ENCODE measurements at places on chromosomes 3 and 15.

- no peak for DNase-seq
Observed at GRCh38 chr3:55591888-55592287, 104.8 kb upstream of the WNT5A start.

- DNase-seq = no peak
Observed at GRCh38 chr15:92109191-92109873, 255.8 kb downstream of the SLCO3A1 start.

DNA sequence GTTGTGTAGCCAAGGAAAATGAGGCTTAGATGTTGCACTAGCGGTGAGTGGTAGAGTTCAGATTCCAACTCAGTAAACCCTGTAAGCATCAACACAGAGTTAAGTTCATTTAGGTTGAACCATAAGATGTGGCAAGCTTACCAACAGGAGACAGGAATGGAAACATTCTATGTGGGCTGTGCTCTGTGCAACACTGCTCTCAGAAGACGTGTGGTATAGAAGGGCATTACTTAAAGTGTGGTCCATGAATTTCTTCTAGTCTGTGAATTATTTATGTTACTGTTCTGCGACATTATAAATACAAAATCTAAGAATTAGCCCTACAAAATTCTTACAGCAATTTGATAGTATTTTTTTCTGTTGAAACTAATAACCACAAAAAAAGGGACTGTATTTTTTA, 213.3 kb downstream of the GRM7 start:
- DNase-seq = no peak

DNA sequence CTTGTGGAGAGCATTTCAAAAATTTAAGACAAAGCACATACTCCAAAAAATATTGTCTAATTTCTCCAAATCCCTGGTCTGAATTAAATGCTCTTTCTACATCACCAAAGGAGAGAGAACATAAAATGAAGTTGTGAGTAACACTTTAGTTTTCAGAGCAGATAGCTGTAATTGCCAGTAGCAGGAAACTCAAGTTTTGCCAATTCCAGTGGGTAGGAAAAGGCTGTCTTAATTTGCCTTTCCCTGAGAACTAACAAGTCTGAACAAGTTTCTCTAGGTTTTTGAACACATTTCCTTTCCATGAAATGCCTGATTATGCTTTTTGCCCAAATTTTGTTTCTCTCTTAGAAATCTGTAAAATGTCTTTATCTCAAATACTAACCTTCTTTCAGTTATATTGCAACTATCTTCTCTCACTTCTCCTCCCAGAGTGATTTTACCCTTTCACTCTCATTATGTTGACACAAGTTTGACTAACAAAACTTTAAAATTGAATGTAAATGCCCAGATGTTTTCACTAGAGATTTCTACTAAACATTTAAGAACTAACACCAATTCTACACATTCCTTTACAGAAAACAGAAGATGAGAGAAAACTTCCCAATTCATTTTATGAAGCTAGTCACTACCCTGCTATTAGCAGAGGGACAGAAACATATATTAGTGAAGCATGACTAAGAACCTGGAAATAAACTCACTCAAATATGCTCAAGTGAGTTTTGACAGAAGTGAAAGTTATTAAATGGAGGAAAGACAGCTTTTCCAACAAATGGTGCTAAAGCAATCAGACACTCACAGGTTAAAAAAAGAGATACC, 38.4 kb downstream of the RFX7 start:
- DNase-seq = no peak

DNA sequence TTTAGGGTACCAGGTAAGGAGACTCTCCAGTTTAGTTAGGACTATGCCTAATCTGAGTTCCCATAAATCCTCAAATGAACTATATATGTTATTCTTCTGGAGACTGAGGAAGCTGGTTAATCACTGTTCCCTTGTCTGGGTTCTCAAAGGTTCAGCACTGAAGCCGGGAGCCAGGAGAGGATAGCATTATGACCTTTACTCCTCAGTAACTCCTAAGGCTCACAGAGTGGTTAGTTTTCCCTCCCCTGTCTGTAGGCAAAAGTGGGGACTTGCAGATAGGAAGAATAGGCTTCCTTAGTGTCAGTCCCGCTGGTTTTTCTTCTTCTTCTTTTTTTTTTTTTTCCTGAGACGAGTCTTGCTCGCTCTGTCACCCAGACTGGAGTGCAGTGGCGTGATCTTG, 50.4 kb downstream of the CRTC3 start:
- no peak for DNase-seq

- no peak for DNase-seq
Observed at GRCh38 chr3:133413161-133414020, 13.5 kb downstream of the BFSP2 start.

DNA sequence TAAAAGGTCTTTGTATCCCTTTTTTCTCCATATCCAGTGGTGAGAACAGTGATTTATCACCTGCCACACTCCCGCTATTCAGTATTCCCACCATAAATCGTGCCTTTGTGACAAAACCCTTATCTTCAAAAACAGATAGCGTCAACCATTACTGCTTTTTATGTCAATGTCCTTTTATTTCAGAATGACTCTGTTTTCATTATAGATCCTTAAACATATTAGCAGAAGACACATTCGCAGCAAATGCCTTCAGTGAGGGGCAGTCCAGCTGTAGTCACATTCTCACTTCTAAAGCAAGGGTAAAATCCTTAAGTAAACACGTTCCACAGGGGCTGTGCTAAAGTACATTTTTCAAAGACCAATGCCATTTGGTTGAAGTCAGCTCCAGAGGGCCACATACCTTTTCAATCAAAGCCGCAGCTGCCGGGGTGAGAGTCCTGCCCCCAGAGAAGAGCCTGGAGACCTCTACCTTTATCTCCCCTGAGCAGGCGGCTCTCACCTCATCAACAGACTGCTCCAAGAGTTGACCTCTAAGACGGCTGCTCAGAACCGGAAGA, 53.4 kb downstream of the PDZRN3 start:
- no peak for DNase-seq

DNA sequence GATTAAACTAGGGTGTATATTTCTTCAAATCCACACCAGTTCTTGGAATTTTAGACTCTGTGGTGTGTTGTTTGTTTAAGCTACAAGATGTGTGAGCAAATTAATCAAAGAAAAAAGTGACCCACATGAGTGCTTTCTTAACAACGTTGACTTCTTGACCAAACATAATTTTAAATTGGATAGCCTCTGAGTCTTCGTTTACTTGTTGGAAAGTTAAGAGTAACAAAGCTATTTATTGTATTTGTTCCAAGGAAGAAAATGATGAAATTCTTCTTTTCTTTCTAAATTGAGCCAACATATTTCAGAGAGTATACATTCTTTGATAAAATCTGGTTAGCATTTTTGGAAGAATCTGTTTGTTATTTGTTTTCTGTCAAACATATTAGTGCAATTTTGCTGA, 99.9 kb upstream of the IGSF10 start:
- no peak for DNase-seq

GRCh38 chr3:12990306-12990705, 82.9 kb downstream of the IQSEC1 start:
- DNase-seq = no peak

GRCh38 chr15:82663186-82663600, 16.0 kb upstream of the CPEB1 start:
- DNase-seq = no peak

- DNase-seq = no peak
Observed at GRCh38 chr15:78374436-78375393, 34.6 kb downstream of the CRABP1 start.

DNA sequence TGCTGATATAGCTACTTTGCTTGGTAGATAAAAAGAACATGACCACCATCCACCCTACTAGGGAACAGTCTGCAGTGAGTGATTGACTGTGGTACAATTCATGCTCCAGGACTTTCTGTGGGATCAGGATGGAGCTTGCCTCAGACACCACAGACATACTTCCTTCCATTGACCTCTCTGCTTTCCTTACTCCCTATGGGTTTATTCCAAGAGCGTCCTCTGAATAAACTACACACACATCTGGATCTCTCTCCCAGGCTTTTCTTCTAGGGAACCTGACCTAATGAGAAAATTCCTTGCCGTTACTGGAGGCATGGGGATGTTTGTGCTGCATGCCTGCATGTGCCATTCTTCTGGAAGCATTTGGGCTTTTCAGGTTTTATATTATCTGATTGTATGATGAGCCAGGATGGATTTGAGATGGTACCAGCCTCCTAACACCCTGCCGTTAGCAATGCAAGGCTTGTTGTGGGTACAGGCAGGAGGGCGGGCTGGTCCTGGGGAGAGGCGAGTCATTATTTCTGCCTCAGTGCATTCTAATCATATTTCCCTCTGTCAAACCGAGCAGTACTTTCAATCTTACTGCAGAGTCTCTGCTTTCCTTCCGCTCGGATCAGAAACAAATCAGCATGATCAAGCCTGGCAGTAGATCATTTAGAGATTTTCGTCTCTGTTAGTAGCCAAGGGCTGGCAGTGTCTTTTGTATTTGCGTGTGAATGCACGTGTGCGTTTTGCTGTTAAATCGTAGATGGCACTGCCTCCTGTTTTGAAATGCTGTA, 279.2 kb downstream of the PDCD6IP start:
- DNase-seq = no peak

DNA sequence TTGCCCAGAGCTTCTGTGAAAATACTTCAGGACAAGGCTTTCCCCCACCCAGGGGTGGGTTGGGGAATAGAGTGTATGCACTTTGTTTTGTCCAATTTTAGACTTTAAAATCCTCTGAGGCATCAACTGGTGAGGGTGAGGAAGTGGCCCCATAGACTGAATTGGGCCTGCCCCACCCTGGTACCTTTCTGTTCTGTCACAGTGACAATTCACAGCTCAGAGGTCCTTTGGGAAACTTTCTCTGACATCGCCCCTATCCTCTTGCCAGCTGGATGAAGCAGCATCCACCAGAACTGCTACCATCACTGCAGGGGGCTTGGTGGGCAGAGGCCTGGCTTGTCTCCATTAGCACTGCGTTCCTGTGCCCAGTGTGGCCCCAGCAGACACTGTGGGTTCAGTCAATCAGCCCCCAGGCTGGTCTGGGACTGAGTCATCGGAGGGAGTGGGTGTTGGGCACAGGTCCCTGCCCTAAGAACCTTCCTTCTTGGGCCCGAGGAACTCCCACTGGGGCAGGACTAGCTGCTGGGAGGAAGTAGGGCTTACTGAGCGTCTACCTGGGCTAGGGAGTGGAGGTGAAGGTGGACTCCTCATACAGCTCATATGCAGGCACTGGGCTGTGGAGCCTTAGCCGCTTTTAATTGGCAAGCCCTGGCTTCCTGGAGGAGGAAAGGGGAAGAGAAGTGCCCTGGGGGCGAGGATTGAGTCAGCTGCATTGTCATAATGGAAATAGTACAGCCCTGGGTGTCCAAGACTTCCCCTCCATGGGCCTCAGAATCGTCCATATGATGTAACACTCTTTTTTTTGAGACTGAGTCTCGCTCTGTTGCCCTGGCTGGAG, 1.5 kb upstream of the PPM1M start:
- DNase-seq = no peak

DNA sequence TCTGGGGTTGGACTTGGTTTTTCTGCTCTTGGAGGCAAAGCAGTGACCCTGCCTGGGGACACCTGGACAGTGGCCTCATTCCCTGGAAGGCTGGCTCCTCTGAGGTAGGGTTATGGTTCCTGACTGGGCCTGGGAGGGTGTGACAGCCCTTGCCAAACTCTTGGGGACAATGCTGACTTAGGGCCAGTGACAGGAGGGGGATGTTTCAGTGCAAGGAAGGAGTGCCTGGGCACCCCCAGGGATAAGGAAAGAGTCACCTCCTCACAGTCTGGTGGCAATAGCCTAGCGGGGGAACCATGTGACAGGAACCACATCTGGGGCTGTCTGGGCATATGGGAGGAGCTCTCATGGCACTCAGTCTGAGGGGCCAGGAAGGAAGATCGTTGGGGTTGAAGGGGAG, 91.8 kb downstream of the ABHD5 start:
- no peak for DNase-seq

GRCh38 chr3:101155825-101156224, 162.6 kb upstream of the ABI3BP start:
- DNase-seq = no peak

DNA sequence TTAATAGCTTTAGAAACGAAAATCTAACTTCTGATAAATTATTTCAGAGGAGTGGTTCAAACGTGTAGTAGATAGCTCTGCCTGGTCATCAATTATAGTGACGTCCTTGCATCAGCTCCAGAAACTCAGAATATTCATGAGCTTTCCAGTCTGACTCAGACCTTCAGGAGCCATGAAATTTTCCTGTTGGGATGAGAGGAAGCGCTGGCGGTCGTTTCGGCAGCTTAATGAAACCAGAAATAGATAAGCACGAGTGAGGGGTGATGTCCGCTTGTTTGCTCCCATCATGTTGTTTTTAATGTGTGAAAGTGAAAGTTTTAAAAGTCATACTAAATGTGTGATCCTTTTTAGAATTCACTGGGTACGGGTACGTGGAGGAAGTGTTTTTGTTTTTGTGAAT, 141.1 kb downstream of the PGPEP1L start:
- DNase-seq = no peak

GRCh38 chr15:41291065-41291631, 41.2 kb downstream of the OIP5 start:
- no peak for DNase-seq

- DNase-seq = no peak
Observed at GRCh38 chr15:89143503-89144162, 55.4 kb downstream of the ABHD2 start.

GRCh38 chr3:129054605-129055104, 5.9 kb upstream of the GP9 start:
- no peak for DNase-seq

GRCh38 chr3:108030960-108031359, 59.9 kb downstream of the CD47 start:
- DNase-seq = no peak

DNA sequence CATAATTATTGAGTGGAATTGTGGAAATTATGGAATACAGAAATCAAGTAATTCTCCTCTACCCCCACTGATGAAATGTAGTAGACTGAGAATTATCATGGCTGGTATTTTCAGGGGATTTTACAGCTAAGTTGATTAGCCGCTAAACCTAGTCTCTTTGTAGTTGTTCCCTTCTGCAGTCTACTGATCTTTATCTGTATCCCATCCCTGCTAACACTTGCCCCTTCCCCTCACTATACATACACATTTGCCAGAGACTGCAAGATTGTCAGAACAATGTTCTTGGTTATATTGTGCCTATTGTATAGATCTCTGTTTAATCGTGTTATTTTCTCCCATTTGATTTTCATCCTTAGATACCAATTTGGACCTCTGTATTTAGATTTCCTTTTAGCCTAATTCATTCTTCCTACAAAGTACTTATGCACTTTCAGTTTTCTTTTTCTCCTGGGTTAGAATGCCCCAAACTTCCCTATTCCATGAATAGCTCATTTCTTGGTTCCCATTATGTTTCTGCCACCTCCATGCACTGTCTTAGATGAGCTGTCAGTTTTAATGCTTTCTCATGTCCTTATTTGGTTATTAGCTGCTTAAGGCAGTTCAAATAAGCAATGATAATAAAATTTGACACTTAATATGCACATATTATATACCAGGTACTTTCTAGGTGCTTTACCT, 86.9 kb downstream of the CDIN1 start:
- DNase-seq = no peak

DNA sequence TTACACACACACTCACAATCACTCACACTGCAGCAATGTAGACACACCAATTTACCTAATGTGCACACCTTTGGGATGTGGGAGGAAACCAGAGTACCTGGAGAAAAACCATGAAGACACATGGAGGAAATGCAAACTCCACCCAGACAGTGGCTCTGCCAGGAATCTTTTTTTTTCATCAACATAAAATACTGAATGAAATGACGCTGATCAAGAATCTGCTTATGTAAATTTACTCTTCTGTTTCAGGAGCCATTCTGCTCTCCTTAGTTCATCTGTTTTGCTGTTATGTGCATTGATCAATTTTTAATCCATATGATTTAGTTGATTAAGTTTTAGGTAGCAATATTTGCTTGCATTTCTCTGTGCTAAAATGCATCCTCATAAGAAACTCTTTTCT, 414.2 kb upstream of the CCDC54 start:
- DNase-seq = no peak
